Ecto neural progenitor cell (in vitro differentiated cells): ENCODE measurements at places on chromosomes 6 and 20.

GRCh38 chr6:5673019-5673790, 333.5 kb downstream of the NRN1 start:
- no peak for DNase-seq

GRCh38 chr6:21586740-21587178, 6.8 kb upstream of the SOX4 start:
- DNase-seq, result no peak

DNA sequence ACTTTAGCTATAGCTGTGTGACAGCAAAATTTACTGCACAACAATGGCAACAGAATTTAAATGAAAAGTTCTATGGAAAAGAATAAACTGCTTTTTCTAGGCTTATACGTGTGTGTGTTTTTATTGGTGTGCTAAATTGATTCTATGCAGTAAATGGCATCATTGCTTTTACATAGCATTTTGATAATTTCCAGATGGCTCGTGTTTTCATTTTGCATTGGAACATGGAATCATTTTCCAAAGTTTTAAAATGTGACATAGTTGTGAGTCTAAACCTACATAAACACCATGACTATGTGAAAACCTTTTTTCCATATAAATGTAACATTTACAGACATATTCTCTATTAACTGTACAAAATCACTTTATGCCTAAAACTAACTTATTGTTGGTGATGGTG, 127.8 kb downstream of the SIM1 start:
- no peak for DNase-seq

DNA sequence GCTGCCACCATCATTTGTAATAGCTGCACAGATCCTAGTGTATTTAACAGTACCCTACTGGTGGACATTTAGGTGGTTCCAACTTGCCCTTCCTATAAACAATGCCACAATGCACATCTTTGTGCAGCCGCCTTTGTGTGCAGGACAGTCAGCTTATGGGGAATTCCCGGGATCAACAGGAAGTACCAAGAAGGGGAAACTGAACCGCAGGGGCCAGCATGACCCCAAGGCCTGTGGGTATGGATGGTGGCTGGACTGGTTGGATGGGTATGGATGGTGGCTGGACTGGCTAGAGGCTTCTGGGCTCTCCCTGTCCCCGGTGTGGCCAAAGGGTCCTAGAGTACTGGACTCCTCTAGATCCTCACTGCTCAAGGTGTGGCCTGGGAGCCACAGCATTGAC, 46.7 kb downstream of the CEBPB start:
- DNase-seq, result no peak

DNA sequence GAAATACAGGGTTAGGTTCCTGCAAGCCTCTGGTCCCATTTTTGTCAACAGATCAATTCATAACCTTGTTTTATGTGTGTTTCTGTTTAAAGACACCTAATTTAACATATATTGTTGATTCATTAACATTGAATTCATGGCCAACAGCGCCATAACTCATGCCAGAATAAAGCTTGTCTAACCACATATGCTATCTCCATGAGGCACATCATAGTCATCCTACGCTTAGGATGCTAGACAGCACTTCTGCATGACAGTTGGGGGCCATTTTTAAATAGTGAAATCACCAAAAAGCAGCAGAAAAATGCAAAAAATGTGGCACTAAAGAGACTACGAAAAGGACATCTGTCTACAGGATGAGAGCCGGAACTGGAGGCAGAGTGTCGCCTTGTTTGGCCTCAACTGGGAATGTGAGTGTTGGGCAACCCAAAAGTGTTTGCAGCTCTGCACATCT, 37.9 kb downstream of the TRAM2 start:
- no peak for DNase-seq

GRCh38 chr6:152309648-152310047, 327.5 kb downstream of the SYNE1 start:
- no peak for DNase-seq

GRCh38 chr6:106154326-106154725, 68.2 kb downstream of the PRDM1 start:
- no peak for DNase-seq

GRCh38 chr6:26300828-26301227, 64.2 kb upstream of the BTN3A2 start:
- DNase-seq, result no peak

GRCh38 chr6:70180183-70180900, 122.5 kb downstream of the COL9A1 start:
- DNase-seq, result no peak
